Fibroblast of skin of back (primary cell): ENCODE measurements at places on chromosomes 5 and 9.

DNA sequence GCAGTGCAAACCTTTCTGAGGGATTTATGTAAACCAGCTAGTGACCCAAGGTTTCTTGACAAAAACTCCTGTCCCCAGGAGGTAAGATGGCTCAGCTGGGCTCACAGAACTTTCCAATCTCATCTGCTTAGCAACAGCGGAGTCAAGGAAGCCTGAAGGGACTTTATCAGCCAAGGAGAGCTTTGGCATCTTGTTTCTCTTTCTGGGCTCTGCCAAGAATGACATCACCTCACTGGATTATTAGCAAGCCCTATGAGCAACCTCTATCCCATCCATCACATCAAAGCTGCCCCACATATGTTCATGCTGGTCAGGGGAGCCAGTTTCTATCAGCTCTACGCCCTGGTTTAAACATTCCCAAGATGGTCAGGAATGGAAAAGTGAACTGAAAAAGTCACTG is 461.3 kb downstream of the ENC1 start:
- peak; percentile 78 for DNase-seq

DNA sequence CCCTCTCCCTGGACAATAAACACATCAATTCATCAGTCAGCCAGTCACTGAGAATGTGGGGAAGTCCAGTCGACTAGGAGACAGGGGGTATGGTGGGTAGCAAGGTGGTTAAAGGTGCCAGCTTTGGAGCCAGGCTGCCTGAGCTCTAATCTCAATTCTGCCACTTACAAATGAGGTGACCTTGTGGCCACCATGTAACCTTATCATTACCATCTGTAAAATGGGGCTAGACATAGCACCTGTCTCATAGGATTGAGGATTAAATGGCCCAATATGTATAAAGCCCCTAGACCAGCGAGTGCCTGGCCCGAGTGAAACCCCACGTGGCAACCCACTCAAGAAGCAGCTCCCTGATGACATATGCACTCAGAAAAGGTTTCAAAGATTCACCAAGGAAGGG is 73.3 kb upstream of the TBC1D2 start:
- DNase-seq = no peak

DNA sequence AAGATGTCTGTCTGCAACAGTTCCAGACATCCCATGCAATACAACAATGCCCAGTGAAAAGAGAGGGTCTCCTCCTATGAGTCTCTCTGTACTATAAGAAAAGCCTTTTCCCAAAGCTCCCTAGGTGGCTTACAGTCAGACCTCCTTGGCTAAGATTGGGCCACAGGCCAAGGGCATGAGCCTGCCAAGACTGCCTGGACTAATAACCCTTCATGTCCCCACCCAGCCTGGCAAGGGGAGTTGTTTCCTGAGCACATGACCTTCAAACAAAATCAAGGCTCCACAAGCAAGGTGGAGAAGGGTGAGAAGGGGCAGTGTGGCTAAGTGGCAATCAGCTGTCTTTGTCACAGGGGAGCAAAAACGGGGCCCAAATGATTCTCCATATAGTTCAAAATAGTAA is 75.6 kb upstream of the ZSWIM6 start:
- no peak for DNase-seq

DNA sequence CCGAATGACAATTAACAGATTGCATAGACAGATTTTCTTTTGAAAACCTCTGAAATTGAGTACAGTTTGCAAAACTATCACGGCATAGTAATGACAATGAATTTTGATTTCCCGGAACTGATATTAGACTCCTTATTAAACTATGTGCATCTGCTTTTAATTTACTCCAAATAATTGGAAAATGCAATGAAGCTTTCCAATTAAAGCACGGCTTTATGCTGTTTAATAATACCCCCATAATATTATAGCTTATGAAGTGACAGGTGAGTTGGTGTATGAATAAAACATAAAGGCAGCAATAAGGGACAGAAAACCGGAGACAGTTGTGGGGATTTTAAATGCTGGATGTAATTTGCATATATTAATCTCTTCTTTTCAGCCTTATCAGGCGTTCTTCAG is 110.6 kb downstream of the MVB12B start:
- DNase-seq = no peak

DNA sequence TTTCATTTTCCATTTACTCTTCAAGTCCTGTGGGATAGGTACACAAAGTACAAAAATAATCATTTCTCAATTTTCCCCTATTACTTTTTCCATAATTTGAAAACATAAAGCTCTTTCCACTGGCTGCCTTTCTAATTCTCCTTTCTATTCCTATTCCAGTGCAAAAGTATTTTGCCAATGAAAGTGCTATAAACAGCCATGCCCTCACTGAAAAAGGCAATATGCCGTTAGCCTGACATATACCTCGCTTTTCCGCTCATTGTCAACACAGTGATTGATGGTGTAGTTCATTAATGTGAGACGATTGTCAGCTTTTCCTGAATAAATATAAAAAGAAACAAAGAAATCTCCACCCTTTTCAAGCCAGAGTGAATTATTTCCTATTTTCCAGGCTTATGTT is 97.5 kb downstream of the EBF1 start:
- no peak for DNase-seq

GRCh38 chr5:2699686-2700085 is 51.8 kb downstream of the IRX2 start:
- DNase-seq = no peak

- no peak for DNase-seq
Measured at GRCh38 chr9:126743041-126743440, 61.8 kb upstream of the ZBTB43 start.
